Right atrium auricular region (tissue), 2 donors: ENCODE measurements at places on chromosomes 12 and 14.

DNA sequence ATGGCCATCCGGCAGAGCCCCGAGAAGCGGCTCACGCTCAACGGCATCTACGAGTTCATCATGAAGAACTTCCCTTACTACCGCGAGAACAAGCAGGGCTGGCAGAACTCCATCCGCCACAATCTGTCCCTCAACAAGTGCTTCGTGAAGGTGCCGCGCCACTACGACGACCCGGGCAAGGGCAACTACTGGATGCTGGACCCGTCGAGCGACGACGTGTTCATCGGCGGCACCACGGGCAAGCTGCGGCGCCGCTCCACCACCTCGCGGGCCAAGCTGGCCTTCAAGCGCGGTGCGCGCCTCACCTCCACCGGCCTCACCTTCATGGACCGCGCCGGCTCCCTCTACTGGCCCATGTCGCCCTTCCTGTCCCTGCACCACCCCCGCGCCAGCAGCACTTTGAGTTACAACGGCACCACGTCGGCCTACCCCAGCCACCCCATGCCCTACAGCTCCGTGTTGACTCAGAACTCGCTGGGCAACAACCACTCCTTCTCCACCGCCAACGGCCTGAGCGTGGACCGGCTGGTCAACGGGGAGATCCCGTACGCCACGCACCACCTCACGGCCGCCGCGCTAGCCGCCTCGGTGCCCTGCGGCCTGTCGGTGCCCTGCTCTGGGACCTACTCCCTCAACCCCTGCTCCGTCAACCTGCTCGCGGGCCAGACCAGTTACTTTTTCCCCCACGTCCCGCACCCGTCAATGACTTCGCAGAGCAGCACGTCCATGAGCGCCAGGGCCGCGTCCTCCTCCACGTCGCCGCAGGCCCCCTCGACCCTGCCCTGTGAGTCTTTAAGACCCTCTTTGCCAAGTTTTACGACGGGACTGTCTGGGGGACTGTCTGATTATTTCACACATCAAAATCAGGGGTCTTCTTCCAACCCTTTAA lies 1.5 kb downstream of the FOXG1 start:
- no peak for DNase-seq
- peaks cover 44% of the 10 kb centered on the region for H3K27me3 ChIP-seq
- no peak overlapping the region for H3K27ac ChIP-seq

GRCh38 chr12:132285991-132286681 lies 43.3 kb downstream of the GALNT9 start:
- no peaks in the 10 kb centered on the region for H3K36me3 ChIP-seq
- peak overlapping the region; percentile 29 for H3K4me3 ChIP-seq
- H3K27ac ChIP-seq: no peak overlapping the region
- DNase-seq: peak; percentile 64
- H3K27me3 ChIP-seq: peaks cover 3% of the 10 kb centered on the region

- H3K36me3 ChIP-seq: no peaks in the 10 kb centered on the region
- peak overlapping the region; percentile 94 for H3K27ac ChIP-seq
- H3K4me1 ChIP-seq: no peaks in the 10 kb centered on the region
- DNase-seq: no peak
- peak overlapping the region; percentile 96 for H3K4me3 ChIP-seq
- H3K27me3 ChIP-seq: no peaks in the 10 kb centered on the region
Measured at GRCh38 chr14:93332397-93332852, 411 bp downstream of the BTBD7 start.

GRCh38 chr12:107091381-107091780 lies 2.0 kb downstream of the CRY1 start:
- peaks cover 30% of the 10 kb centered on the region for H3K4me1 ChIP-seq
- H3K36me3 ChIP-seq: no peaks in the 10 kb centered on the region
- no peak for DNase-seq

DNA sequence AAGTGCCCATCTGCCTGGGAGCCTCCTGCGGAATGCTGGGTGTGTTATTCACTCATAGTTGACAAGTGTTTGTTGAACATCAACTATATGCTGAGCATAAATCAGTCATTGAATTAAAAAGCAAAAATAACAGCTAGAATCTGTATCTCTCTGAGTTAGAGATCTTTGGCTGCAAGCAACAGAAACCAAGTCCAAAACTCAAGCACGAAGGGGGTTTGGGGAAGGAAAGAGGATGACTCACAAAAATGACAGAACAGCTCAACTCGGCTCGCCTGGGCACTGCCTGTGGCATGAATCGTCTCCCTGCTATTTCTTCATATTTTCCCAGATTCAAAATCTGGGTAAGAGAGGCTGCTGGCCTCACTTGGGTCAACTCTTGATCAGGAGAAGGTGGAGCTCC lies 72.6 kb upstream of the NCOR2 start:
- no peak for DNase-seq
- H3K27me3 ChIP-seq: no peaks in the 10 kb centered on the region
- H3K4me3 ChIP-seq: no peak overlapping the region

DNA sequence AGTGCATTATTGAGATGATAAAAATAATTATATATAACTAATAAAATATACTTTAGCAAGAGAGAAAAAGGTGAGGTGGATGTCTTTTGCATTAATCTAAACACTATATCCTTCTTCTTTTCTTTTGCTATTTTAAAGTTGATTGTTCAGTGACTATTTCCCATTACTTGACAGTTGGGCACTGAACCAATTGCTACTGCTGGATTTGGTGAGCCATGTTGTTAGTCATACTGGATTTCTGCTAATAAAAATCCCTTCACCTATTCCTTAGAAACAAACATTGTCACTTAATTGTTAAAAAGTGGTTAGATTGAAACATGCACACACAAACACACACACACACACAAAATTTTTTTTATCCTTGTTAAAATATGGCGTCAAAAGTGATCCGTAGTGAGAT lies 251.6 kb upstream of the ALG10 start:
- no peak for DNase-seq
- H3K4me1 ChIP-seq: no peaks in the 10 kb centered on the region
- H3K27ac ChIP-seq: no peak overlapping the region
- H3K4me3 ChIP-seq: no peak overlapping the region

DNA sequence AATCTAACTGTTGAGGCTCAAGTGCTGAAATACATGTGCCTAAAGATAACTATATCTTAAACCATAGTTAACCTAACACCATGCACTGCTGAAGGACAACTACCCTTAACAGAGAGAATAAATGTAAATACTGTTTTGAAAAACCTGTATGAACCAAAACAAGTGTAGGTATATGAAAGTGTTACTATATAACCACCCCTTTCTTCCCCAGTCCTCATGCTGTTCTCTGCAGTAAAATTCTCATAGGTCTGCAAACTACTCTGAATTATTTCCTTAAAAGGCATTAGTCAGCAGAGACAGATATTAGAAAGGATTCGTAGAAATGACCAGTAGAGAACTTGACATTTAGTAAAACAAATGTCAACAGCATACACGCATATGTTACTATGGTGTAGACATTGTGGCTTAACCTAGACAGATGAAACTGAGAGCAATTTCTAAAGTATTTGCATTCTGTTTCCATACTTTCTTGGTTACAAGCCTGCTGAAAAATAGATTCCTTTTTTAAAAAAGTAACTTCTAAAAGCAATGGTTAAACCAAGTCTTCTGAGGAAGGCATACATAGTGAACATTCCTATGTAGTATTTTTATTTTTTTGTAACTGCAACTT lies 13.9 kb downstream of the CSRP2 start:
- H3K4me3 ChIP-seq: no peak overlapping the region
- DNase-seq: no peak
- H3K36me3 ChIP-seq: no peaks in the 10 kb centered on the region
- H3K27me3 ChIP-seq: no peaks in the 10 kb centered on the region
- H3K4me1 ChIP-seq: no peaks in the 10 kb centered on the region
- H3K27ac ChIP-seq: no peak overlapping the region

DNA sequence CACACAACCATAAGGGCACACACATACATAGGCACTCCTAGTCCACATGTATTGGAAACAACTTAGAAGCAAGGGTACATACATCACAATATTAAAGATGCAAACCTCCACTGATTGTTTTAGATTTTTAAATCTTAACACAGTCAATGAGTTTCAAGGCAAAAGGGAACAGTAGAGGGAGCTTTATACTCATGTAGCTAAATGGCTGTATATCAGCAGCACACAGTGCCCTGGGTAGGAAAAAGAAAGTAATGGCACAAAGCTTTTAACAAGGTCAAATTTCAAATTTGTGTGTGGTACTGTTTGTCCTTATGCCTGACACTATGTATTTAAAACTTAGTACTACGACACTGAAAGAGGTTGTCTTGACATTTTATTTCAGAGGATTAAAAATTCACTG lies 262.0 kb downstream of the MED13L start:
- H3K27ac ChIP-seq: no peak overlapping the region
- H3K4me3 ChIP-seq: no peak overlapping the region
- no peaks in the 10 kb centered on the region for H3K4me1 ChIP-seq
- no peak for DNase-seq
- no peaks in the 10 kb centered on the region for H3K27me3 ChIP-seq

DNA sequence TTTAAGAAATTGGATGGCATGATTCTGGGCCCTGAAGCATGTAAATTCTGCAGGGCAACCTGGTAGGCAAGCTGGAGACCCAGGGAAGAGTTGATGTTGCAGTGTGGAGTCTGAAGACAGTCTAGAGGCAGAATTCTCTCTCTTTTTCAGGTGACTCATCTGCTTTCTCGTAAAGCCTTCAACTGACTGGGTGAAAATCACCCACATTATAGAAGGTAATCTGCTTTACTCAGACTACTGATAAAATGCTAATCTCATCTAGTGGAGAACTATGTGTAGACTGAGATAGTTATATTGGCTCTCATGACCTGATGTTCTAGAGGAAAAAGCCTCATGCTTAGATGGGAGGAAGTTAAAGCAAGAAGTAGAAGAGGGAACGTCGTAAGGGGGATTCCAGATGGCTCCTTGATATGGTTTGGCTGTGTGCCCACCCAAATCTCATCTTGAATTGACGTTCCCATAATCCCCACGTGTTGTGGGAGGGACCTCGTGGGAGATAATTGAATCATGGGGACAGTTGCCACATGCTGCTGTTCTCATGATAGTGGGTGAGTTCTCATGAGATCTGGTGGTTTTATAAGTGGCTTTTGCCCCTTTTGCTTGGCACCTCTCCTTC lies 723.8 kb downstream of the BCL11B start:
- no peak overlapping the region for H3K27ac ChIP-seq
- no peak for DNase-seq
- no peaks in the 10 kb centered on the region for H3K36me3 ChIP-seq
- no peak overlapping the region for H3K4me3 ChIP-seq
- H3K4me1 ChIP-seq: no peaks in the 10 kb centered on the region

DNA sequence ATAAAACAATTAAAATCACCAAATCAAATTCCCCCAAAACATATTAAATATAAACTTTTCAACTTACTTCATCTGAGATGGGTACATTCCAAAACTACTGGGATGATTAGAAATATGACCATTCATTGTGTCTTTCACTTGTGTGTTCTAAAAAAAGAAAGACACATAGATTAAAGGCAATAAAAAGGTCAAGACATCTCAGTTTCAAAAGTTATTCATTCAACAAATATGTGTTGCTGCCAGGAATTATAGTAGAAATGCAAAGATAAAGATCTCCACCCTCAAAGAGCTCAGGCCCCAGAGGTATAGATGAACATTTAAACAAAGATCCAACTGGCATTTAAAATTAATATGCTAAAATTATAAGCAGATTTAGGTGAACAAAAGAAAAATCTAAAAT lies 106.4 kb downstream of the EPS8 start:
- H3K27me3 ChIP-seq: no peaks in the 10 kb centered on the region
- DNase-seq: no peak
- H3K36me3 ChIP-seq: no peaks in the 10 kb centered on the region
- H3K4me3 ChIP-seq: no peak overlapping the region

- no peaks in the 10 kb centered on the region for H3K36me3 ChIP-seq
- no peaks in the 10 kb centered on the region for H3K27me3 ChIP-seq
- no peak for DNase-seq
- no peak overlapping the region for H3K27ac ChIP-seq
Measured at GRCh38 chr12:84696281-84696680, 216.3 kb downstream of the SLC6A15 start.

GRCh38 chr14:47490353-47490752 lies 185.1 kb downstream of the MDGA2 start:
- no peak overlapping the region for H3K27ac ChIP-seq
- no peaks in the 10 kb centered on the region for H3K27me3 ChIP-seq
- H3K4me1 ChIP-seq: no peaks in the 10 kb centered on the region
- no peaks in the 10 kb centered on the region for H3K36me3 ChIP-seq

DNA sequence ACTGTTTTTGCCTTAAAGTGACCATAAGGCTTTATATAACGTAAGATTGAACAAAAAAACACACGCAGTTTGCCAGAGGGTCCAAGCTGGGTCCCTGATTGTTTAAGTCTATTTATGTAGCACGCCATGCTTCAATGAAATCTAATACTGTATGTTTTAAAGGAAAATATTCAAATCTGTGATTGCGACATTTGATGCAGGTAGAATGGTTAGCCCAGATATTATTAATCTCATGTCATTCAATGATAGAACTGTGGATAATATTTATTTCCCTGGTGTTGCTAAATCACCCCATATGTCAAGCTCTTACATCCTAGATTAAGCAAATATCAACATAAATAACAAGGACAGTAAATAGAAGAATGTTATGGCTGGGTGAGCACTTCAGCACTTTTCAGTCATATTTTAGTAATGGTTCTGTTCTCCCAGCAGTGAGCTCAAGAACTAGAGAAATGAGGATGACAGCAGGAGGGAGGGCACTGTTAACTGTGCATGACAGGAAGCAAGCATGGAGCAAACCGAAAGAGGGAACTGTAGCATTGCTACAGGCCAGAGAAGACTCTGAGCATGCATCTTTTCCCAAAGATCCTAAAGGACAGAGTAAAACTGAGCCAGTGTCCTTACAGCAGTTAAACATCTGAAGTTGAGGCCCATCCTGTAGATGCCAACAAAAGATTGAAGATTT lies 465.7 kb upstream of the MGAT4C start:
- H3K4me1 ChIP-seq: no peaks in the 10 kb centered on the region
- H3K4me3 ChIP-seq: no peak overlapping the region
- no peak for DNase-seq
- H3K27ac ChIP-seq: no peak overlapping the region

DNA sequence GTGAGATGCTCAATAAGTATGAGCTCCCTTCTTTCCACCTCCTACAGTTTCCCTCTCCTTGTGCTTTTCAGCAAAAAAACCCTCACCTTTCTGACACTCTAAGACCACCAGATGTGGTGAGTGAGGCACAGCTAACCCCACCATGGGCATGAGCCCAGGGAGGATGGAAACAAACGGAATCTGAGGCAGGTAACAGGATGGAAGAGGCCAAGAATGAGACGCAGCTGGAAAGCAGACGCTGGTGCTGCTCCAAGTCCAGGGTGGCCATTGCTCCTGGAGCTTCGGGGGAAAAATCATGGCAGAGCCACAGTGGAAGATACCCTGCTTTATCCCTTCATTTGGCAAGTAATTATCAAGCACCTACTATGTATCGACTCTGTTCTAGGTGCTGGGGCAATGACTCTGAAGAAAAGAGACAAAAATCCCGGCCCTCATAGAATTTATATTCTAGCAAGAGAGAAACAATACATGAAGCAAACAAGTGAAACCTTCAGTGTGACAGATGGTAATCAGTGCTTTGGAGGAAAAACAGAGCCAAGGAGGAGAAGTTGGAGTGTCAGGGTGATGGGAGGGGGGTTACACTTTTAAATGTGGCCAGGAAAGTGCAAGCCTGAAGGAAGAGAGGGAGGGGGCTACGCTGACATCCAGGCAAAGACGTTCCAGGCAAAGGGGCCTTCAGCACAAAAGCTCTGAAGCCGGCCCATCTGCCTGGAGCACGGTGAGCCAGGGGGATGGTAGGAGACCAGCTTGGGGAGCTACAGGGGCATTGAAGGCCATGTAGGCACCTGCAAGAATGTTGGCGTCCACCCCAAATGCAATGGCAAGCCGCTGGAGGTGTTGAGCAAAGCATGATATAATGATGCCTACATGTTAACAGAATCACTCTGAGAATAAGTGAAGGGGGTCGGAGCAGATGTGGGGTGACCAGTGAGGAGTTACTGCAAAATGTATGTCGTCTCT lies 154.2 kb downstream of the DPF3 start:
- H3K27ac ChIP-seq: no peak overlapping the region
- H3K27me3 ChIP-seq: no peaks in the 10 kb centered on the region
- no peaks in the 10 kb centered on the region for H3K36me3 ChIP-seq
- H3K4me1 ChIP-seq: peaks cover 37% of the 10 kb centered on the region
- H3K4me3 ChIP-seq: no peak overlapping the region
